Erythroblast (primary cell): ENCODE measurements at places on chromosomes 11 and 22.

- peak; percentile 72 for DNase-seq
Measured at GRCh38 chr11:58900479-58901420, 38.5 kb upstream of the GLYATL1 start.

DNA sequence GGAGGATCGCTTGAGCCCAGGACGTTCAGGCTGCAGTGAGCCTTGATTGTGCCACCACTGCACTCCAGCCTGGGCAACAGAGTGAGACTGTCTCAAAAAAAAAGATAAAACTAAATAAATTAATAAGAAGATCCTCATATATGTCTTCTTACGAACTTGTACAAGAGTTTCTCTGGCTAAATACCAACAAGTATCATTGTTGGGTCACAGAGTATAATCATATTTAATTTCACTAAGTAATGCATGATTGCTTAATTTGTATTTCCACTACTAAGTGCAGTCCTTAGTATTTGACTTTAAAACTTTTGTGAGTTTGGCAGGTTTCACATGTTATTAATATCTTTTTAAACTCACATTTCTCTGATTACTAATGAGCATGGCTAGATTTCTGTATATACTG, 60.9 kb downstream of the PACS1 start:
- DNase-seq = no peak

GRCh38 chr11:77449060-77449521, 24.8 kb downstream of the PAK1 start:
- no peak for DNase-seq

GRCh38 chr11:17150521-17150920, 57.3 kb downstream of the PIK3C2A start:
- no peak for DNase-seq

- DNase-seq = no peak
Measured at GRCh38 chr11:105701098-105701497, 91.2 kb downstream of the GRIA4 start.

GRCh38 chr11:104422324-104422944, 258.5 kb upstream of the PDGFD start:
- no peak for DNase-seq

DNA sequence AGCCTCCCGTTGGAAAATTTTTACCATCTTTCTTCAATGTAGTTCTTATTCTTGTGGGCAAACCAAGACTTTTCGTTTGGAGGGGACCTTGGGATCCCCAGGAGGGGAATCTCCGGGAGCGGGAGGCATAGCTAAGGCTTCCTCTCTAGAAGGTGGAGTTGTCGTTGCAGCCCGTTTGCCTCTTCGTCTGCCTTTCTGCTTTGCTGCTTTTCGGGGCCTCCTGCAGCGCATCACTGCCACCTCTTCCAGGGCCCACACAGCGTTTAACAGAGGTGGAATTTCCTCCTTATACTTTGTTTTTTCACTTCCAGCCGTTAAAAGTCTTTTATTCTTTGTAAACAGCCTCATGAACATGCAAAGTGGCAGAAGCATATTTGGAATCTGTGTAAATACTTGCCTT, 3.5 kb upstream of the IFITM3 start:
- DNase-seq = no peak

GRCh38 chr11:131822506-131822905, 452.1 kb downstream of the NTM start:
- no peak for DNase-seq
